ENCODE measurements at places on chromosomes 5 and 9.

GRCh38 chr5:31196309-31196708 lies 2.8 kb downstream of the CDH6 start:
- no peak for DNase-seq

GRCh38 chr5:159040181-159040580 lies 59.5 kb downstream of the EBF1 start:
- DNase-seq, result no peak

DNA sequence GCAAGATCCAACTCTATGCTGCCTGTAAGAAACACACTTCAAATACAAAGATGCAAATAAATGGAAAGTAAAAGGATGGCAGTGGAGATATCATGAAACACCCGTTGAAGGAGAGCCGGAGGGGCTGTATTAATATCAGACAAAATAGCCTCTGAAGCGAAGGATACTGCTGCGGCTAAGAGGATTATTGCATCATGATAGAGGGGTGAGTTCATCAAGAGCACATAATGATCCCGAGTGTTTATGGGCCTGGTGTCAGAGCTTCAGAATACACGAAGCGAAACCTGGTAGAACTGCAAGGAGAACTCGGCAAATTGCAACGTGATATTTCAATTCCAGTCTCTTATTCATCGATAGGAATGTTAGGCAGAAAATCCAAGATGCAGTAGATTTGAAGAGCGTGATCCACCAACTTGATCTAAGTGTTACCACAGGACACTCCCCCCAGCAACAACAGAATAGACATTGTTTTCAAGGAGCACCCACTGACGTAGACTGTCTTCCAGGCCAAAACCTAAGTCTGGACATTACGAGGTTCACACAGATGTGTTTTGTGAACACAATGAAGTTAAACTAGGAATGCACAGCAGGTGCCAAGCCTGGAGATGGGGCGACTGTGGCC lies 27.7 kb upstream of the QSOX2 start:
- DNase-seq, result no peak

DNA sequence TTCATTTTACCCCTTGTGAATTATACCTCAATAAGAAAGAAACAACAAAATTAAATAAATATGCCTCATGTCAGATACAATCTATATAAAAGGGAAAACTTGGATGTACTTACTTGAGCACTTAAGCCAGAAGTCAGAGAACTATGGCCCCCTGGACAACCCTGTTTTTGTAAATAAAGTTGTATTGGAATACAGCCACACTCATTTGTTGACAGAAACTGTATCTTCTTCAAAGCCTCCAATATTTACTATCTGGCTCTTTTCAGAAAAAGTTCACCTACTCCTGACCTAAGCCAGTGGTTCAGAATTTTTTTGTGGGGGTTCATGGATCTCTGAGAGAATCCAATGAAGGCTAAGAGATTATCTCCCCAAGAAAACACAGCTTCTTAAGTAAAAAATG lies 45.3 kb upstream of the RASEF start:
- no peak for DNase-seq

Data from stimulated activated CD4-positive, alpha-beta T cell treated with anti-CD3 and anti-CD28 coated beads, Interleukin-4, amount 100 ng/mL, for 4 hours (primary cell).